A549 treated with Hydrocortisone at 1 μM for 4 hours (cell line): ENCODE measurements at places on chromosomes 11 and 22. TPM values are rescaled to one million over a fixed set of nuclear protein-coding genes. Genes with fewer than 3 reads are reported as not detected.

The SEZ6L gene
- not detected in 5 replicates for total RNA-seq

The TRIM49D2 gene
- 0.08 to 0.14 TPM (median 0.13 TPM) in 3 of 5 replicates, not detected in the others for total RNA-seq

The OR51B2 gene
- total RNA-seq = not detected in 5 replicates

The GAL gene
- 8.8 to 25.2 TPM (median 19.3 TPM) in 5 replicates for total RNA-seq

The GGT1 gene
- 94.2 to 106 TPM (median 96.3 TPM) in 5 replicates for total RNA-seq

The KRTAP5-10 gene
- total RNA-seq = not detected in 5 replicates

The UBQLNL gene
- not detected in 5 replicates for total RNA-seq

The OR4A16 gene
- total RNA-seq = not detected in 5 replicates

The MAJIN gene
- not detected in 5 replicates for total RNA-seq

The GAL3ST1 gene
- total RNA-seq = 7.8 to 11.6 TPM (median 10.9 TPM) in 5 replicates

The DRD4 gene
- 0.10 to 0.31 TPM (median 0.22 TPM) in 5 replicates for total RNA-seq

The NEFH gene
- 0.09 to 0.16 TPM (median 0.09 TPM) in 5 replicates for total RNA-seq

The PAX6 gene
- total RNA-seq = 0.55 to 1.6 TPM (median 0.68 TPM) in 5 replicates

The PAK1 gene
- total RNA-seq = 19.5 to 24.2 TPM (median 22.3 TPM) in 5 replicates

The FAT3 gene
- total RNA-seq = 0.25 to 0.67 TPM (median 0.40 TPM) in 5 replicates

The HBB gene
- total RNA-seq = not detected in 5 replicates

The ISX gene
- total RNA-seq = not detected in 5 replicates

The CTSF gene
- 30.9 to 38.6 TPM (median 32.9 TPM) in 5 replicates for total RNA-seq

The C1QTNF4 gene
- 0.09 to 0.21 TPM in 2 of 5 replicates, not detected in the others for total RNA-seq

The IGLL1 gene
- not detected in 5 replicates for total RNA-seq

The SLC16A8 gene
- total RNA-seq = not detected in 5 replicates

The SRSF8 gene
- total RNA-seq = 15.0 to 22.0 TPM (median 18.3 TPM) in 5 replicates

The ZC3H12C gene
- 6.9 to 10.9 TPM (median 9.6 TPM) in 5 replicates for total RNA-seq

The PGA5 gene
- total RNA-seq = not detected in 5 replicates

The DGKZ gene
- 43.3 to 50.5 TPM (median 47.1 TPM) in 5 replicates for total RNA-seq

The MFRP gene
- total RNA-seq = not detected in 5 replicates
